H7 (cell line): ENCODE measurements at places on chromosomes 4 and X. TPM values are rescaled to one million over a fixed set of nuclear protein-coding genes. Genes with fewer than 3 reads are reported as not detected.
A peak's percentile ranks its signal among the peaks of the same experiment; 100 is the strongest.

DNA sequence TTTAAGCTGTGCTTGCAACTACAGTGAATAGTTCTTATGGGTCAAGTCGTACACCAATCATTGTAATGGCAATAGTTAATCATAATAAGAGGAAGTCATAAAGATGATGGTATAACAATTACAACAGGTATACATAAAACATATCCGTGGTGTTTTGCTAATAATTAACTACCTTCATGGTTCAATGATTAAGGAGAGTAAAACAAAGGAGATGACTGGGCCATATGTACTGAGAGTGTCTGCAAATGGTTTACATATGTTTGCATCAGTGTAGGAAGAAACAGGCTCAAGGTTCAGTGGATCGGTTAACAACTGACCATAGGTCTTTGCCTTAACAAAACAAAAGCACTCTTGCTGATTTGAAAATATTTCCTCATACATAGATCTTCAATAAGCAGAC, 253.0 kb downstream of the COX7B2 start:
- DNase-seq: no peak

DNA sequence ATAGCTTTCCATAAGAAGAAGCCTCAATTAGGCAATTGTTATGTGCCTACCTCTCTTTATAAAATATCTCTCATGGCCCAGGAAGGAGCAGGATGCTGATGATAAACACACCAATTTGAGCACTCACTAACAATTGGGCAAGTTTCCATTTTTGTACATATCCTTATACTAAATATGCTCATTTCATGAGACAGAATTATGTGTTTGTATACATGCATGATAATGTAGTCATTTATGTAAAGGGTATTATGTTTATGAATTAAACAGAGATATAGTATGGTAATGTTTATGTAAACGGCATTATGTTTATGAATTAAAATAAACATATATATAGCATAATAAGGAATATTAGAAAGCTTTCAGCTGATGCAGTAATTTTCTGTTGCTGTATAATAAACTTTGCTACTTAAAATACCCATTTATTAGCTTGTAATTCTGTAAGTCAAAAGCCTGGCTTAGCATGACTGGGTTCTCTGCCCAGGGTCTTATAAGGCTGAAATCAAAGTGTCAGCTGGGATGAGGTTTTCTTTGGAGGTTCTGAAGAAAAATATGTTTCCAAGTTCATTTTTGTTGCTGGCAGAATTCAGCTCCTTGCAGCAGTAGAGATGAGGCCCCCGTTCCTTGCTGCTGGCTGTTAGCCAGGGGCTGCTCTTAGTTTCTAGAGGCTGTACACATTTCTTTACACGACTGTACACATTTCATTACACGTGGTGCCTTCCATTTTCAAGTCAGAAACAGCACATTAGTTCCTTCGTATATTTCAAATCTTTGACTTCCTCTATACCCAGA, 89.0 kb downstream of the GLRA2 start:
- no peak for DNase-seq

DNA sequence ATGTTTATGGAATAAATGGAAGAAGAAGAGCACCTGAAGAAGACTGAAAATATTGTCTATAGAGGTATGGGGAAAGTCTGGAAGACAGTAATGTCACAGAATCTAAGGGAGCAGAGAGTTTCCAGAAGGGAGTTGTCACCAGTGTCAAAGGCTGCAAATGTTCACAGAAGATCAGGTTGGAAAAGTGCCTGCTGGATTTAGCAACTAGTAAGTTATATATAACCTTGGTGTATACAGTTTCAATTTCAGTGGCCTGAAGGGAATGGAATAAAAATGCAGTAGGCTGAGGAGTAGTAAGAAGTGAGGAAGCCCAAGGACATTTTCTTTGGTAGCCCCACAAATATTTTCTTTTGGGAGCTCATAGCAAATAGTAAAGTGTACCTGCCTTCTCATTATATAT, 107.2 kb downstream of the SATL1 start:
- DNase-seq: no peak

GRCh38 chr4:64564126-64564525, 154.9 kb upstream of the TECRL start:
- DNase-seq: no peak

GRCh38 chr4:186642530-186642929, 81.1 kb downstream of the FAT1 start:
- DNase-seq: no peak

- no peak for DNase-seq
Measured at GRCh38 chrX:120677004-120677652, 47.3 kb upstream of the C1GALT1C1 start.

- no peak for DNase-seq
Measured at GRCh38 chrX:118614150-118614549, 113.3 kb upstream of the IL13RA1 start.

DNA sequence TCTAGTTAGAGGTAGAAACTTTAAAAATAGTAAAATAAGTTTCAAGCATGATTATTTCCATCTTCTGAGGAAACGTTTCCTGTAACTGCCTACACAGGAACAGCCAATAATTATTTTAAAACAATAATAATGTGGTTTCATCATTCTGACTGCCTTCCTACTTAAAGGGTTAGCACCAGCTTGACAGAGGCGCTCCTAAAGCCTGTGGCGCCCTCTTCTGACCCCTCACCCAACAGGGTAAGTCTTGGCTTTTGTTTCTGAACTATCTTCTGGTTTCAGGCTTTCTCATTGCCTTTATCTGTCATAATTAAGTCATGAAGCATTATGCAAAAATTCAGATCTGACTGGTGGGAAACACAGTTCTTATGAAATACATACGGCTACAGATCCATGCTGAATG, 96.7 kb downstream of the ITM2A start:
- peak; percentile 4 for DNase-seq

GRCh38 chr4:40630335-40631021, 814 bp upstream of the RBM47 start:
- DNase-seq: peak; percentile 79

DNA sequence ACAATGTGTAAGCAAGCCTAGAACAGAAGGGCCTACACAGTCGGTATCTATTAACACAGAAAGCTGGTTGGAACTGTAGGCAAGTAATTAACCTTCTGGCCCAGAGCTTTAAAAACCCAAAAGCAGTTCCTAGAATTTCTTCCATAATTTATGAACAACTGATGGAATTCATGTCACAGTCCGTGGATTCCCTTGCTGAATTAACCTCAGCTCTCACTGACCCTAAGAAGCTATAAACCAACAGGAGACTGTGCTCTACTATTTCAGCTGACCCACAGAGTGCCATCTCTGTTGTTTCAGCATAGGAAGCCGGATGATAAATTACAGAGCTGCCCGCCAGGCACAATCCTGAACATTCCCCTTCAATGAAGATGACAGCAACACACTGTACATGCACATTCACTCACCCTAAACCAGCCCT, 157.3 kb downstream of the PRDM5 start:
- DNase-seq: no peak

DNA sequence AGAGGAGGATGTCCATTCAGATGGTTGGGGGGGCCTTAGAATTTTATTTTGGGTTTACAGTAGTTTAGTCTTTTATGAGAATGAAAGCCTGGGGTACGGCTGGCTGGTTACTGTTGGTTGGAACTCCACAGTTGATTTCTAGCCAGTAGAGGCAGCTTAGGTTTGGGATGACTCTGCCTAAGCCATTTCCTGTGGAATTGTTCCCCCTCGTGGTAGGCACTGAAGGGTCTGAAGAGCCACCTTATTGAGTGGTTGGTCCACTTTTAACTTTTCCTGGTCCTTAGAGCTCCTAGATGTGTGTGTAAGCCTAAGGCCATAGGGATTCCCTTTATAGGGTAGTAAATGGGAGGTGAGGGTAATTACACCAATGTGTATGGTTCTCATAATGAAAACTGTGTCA, 19.7 kb downstream of the SPIN3 start:
- no peak for DNase-seq

DNA sequence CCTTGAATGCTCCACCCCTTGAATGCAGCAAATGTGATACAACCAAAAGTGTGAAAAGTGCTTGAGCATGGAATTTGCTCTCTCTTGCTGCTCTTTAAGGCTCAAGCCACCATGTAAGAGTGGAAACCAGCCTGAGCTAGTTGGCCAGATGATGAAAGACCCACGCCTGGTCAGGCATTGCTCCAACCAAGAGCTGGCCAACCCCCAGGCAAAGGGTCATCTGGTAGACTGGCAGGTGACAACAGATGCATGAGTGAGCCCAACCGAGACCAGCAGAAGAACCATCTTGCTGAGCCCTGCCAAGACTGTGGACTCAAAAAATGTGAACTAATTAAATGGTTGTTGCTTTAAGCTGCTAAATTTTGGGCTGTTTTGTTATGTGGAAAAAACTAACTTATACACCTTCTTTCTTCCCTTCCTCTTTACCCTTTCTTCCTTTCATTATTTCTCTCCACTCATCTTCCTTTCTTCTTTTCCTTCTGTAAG, 32.7 kb downstream of the ADGRG2 start:
- DNase-seq: no peak

DNA sequence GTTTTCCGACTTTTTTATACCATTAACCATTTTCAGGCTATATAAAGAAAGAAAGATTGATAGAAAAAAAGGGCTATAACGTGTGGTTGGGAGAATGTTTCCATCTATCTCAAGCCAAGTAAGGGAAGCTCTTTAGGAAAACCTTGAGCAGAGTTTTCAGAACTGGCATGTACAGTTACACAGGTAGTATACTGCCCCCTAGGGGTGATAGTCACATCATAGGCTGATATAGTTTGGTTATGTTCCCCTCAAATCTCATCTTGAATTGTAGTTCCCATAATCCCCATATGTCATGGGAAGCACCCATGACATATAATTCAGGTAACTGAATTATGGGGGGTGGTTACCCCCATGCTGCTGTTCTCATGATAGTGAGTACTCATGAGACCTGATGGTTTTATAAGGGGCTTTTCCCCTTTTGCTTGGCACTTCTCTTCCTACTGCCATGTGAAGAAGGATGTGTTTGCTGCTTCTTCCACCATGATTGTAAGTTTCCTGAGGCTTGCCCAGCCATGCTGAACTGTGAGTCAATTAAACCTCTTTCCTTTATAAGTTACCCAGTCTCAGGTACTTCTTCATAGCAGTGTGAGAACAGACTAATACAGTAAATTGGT, 186.8 kb downstream of the TMA16 start:
- DNase-seq: peak; percentile 52

- no peak for DNase-seq
Measured at GRCh38 chr4:8278421-8279287, 9.1 kb downstream of the HTRA3 start.

Gene PDE6B
- 12.1 and 12.7 TPM in 2 replicates for total RNA-seq

Gene TMEM35A
- 1.4 and 2.3 TPM in 2 replicates for total RNA-seq

Gene SGCB
- total RNA-seq: 8.7 and 9.5 TPM in 2 replicates
